Stimulated activated CD4-positive, alpha-beta T cell treated with anti-CD3 and anti-CD28 coated beads, Interleukin-15, amount 100 ng/mL, for 24 hours (primary cell): ENCODE measurements at places on chromosomes 13 and 19.

DNA sequence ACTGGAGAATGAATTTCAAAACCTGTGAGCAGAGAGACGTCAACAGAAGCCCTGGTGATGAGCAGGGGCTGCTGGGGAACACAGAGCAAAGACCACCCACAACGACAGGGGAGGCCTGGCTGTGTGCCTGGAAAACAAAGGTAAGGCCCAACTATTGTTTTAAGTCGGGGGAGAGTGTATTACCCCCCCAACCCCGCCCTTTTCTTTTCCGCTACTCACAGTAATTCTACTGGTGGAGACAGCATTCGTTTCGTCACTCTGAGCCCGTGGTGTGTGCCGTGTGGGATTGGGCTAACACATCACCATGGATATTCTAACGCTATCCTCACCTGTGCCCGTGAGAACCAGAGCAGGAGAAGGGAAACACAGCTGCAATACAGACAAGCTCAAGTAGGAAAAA, 18.6 kb upstream of the ADPRHL1 start:
- no peak for DNase-seq

DNA sequence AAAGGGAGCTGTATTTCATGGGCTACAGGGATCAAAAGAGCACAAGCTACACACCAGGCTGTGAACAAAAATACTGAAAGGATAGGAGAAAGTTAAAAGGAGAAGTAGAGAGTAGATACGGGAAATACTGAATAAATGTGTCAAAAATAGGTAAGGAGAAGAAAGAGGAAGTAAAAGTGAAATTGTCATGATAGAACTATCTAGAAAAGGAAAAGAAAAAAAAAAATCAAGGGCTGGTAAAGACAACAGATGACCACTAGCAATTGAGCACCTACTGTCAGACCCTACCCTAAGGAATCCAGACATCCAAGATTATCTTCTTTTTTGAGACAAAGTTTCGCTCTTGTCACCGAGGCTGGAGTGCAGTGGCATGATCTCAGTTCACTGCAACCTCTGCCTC, 4.8 kb downstream of the RUBCNL start:
- DNase-seq, result no peak

DNA sequence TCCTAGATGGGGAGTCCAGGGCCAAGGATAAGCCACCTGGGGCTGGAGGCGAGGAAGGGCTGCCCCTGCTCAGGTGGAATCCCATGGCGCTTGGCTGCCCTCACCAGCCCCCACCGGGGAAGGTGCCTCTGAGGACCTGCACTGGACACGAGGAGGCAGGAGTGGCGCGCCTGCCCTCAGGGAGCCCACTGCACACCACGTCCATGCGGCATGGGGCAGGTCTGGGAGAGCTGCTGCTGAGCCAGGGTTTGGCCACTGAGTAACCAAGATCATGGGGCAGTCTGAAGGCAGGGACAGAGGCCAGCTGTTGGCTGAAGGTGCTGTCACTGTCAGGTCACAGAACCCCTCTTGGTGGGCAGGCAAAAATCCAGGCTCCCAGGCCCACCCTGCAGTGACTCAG, 25.9 kb downstream of the ELAVL1 start:
- DNase-seq, result no peak

DNA sequence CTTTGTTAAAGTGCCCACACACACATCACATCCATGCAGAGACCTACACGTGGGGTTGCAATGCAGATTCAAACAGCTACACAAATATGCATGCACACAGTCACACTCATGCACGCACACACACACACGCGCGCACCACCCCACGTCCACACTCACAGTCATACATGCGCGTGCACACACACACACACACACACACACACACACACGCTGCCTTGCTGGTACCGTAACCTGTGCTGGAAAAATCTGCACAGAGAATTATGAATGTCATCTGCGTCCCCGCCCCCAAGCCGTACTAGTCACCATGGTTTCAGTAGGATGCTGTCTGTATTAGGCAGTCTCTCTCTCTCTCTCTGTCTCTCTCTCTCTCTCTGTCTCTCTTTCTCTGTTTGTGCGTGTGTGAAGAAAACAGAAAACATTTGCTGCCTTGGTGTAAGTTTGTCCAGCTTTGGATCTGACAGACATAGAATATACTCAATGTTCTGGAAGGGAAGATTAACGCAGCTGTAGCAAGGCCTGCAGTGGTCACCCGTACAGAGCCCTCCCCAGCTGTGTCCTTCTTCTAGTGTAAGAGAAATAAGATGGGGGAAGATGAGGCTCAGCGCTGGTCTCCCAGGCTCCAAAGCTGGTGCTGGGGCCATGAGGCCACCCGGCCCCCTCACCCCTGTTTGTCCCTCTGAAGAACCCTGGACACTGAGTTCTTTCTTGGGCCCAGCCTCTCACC, 26.4 kb upstream of the DPP9 start:
- peak; percentile 21 for DNase-seq

- no peak for DNase-seq
These were observed 7.0 kb downstream of the SLC1A6 start for GRCh38 chr19:14972676-14973075.

DNA sequence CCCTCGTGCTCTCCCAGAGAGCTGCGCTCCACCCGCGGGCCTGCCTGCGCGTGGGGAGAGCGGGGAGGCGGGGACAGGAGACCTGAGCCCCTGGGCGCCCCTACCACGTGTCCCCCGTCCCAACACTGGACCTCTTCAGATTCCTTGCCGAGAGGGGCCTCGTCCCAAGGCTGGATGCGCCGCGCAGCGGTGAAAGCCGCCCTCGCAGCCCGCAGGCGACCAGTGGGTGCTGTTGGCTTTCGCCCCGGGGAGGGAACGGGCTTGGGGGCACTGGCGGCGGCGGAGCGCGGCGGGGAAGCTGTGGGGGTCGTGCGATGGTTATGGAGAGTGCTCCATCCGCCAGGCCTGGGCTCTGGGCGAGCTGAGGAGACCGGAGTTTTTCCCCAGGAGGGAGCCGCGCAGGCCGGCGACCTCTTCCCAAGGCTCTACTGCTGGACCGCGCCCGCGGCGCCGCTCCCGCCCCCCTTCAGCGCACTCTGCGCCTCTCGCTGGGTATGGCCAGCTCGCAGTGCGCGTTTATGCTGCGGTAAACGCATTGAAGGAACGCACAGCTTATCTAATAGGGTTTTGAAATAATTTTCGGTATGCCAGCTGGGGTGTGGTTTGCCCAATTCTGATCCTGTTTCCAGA, 17.2 kb upstream of the RNF17 start:
- DNase-seq, result peak; percentile 46

- DNase-seq, result no peak
These were observed 119.0 kb upstream of the CLDN10 start for GRCh38 chr13:95433537-95433936.

DNA sequence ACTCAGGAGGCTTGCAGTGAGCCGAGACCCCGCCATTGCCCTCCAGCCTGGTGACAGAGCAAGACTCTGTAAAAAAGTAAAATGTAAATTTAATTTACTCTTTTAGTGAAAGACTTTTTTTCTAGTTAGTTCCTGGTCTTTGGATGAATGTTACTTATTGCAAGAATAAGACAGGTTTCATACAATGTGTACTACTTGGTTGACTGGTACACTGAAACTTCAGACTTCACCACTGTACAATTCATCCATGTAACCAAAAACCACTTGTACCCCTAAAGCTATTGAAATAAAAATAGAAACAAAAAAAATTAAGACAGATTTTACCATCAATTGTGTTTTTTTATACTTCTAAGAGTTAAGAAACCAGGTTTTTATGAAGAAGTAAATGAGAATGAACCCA, 35.5 kb downstream of the GPALPP1 start:
- no peak for DNase-seq

GRCh38 chr19:9407827-9408226, 27.5 kb downstream of the ZNF266 start:
- no peak for DNase-seq

DNA sequence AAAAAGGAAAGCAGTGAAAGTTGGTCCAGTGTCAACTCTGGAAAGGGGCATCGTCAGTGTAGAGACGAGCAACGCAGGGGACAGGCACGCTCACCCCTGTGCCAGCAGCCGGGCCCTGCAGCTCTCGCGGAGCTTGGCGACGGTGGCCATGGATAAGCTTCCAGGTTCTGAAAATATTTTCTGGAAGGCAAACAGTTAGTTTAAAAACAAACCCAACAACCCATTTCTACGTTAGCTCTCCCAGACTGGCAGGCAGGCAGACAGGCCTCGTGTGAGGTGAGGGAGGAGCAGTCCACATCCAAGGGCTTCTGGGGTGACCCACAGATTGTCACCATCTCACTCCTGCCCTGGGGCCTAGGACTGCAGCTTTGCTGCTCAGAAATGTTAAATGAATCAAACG, 27.4 kb downstream of the LAMP1 start:
- DNase-seq, result no peak

- DNase-seq, result no peak
These were observed 100.2 kb upstream of the MBNL2 start for GRCh38 chr13:97121894-97122293.

- DNase-seq, result no peak
These were observed 318.2 kb downstream of the MYO16 start for GRCh38 chr13:108947551-108948030.

GRCh38 chr13:35347679-35348205, 128.7 kb downstream of the MAB21L1 start:
- DNase-seq, result no peak

GRCh38 chr19:1854039-1854541, 5.8 kb upstream of the REXO1 start:
- no peak for DNase-seq

GRCh38 chr19:10752237-10752912, 34.5 kb downstream of the DNM2 start:
- no peak for DNase-seq

- no peak for DNase-seq
These were observed 37.4 kb downstream of the CCL25 start for GRCh38 chr19:8089664-8090601.

DNA sequence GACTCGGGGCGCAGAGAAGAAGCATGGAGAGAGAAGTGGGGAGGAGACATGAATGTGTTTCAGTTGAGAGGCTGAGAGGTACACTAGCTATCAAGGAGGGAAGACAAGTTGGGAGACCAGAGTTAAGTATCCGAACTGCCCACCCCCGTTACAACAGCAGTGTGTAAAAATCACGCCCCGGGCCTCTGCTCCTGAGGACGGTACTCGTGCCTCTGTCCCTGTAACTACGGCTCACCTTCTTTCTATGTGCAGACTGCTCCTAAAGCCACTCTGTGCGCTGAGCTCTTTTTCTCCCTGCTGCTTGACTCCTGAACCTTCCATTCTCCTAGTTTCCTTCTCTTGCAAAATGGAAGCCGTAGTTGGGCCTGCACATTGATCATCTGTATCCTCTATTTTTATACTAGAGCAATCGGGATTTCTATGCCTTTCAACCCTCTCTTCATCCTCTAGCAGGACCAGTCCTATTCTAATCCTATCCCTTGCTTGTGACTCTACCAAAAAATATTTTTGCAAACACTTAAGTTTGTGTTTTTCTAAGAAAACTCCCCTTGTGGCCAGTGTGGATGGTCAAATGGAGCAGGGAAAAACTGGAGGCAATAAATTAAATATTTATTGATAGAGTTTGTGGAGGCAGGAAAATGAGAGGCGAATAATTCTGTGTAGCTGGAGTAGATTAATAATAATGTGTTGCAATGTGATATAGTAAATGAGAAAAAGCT, 569 bp downstream of the POLR1D start:
- DNase-seq, result no peak

DNA sequence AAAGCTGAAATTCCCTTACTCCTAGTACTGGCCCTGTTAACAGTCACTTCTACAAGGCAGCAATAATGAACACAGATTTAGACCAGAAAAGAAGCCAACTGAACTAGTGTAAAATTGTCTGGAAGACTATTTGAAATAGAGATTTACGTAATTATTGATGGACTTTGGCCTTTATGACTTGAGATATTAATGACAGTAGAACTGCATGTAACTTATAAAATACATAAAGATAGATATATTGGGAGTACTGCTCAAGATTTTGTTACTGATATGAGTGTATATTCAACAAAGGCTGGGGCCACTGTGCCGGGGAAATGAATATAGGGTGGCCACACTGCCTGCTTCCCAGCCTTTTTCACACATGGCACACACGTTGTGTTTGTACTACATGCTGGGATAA, 88.8 kb downstream of the STARD13 start:
- DNase-seq, result no peak

- DNase-seq, result no peak
These were observed 10.0 kb upstream of the IGFL3 start for GRCh38 chr19:46134527-46134926.

DNA sequence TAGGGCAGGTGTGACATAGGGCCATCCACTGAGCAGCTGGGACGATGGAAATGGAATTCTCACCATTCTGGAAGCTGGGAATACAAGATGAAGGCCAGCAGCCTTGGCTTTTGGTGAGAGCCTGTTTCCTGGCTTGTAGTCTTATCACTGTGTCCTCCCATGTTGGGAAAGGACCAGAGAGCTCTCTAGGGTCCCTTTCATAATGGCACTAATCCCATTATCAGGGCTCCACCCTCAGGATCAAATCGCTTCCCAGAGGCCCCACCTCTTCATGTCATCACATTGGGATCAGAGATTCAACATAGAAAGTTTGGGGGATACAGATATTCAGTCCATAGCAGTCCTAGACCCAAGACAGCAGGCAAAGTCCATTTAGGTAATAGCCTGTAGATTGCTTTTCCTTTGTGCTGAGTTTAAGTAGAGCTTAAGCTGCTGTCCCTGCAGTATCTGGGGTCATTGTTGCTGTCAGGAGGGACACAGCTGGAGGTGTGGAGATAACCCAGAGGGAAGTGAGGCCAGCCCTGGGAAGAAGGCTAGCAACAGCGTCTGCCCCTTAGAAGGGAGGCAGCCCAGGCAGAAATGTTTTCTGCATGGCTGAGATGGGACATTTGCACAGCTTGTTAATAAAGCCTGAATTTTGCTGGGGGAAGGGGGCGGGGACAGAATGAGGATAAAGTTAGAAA, 136.5 kb upstream of the GPR12 start:
- DNase-seq, result no peak

- peak; percentile 30 for DNase-seq
These were observed 5.3 kb upstream of the PROZ start for GRCh38 chr13:113152984-113153809.

- no peak for DNase-seq
These were observed 74.9 kb upstream of the KL start for GRCh38 chr13:32941368-32941767.

- peak; percentile 71 for DNase-seq
These were observed 7.3 kb upstream of the DGKH start for GRCh38 chr13:42041011-42041683.
